ENCODE measurements at places on chromosomes 7 and 10.

GRCh38 chr10:86688398-86688921, 20.1 kb downstream of the LDB3 start:
- DNase-seq = peak; percentile 70
- H3K4me3 ChIP-seq = no peak overlapping the region
- H3K27me3 ChIP-seq = peaks cover 5% of the 10 kb centered on the region
- peaks cover 3% of the 10 kb centered on the region for H3K4me1 ChIP-seq
- H3K27ac ChIP-seq = no peak overlapping the region

- peaks cover 27% of the 10 kb centered on the region for H3K4me1 ChIP-seq
- no peak overlapping the region for H3K4me3 ChIP-seq
- H3K27ac ChIP-seq = no peak overlapping the region
- H3K36me3 ChIP-seq = no peaks in the 10 kb centered on the region
- no peak for DNase-seq
These were observed 249.1 kb upstream of the PITRM1 start for GRCh38 chr10:3421537-3422257.

GRCh38 chr7:54904130-54904529, 114.7 kb upstream of the EGFR start:
- peaks cover 1% of the 10 kb centered on the region for H3K27me3 ChIP-seq
- no peak overlapping the region for H3K27ac ChIP-seq
- H3K4me1 ChIP-seq = no peaks in the 10 kb centered on the region

DNA sequence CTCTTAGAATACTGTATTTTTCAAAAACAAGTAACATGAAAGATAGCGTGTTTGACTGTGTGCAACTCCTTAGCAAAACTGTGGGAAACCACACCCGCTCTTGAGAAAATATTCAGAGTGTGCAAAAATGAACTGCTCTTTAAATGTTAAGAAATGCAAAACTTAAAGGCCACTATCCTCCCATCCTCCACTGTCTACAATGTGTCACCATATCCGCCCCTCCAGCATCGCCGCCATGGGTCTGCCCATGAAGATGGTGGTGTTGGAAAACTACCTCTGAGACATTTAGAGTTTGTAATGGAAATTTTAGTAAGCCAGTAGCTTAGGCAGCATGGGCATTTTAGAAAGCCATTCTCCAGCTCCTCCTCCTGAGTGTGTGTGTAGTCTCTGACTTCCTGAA, 20.1 kb upstream of the NMT2 start:
- no peak overlapping the region for H3K4me3 ChIP-seq
- DNase-seq = no peak
- peaks cover 1% of the 10 kb centered on the region for H3K27me3 ChIP-seq

DNA sequence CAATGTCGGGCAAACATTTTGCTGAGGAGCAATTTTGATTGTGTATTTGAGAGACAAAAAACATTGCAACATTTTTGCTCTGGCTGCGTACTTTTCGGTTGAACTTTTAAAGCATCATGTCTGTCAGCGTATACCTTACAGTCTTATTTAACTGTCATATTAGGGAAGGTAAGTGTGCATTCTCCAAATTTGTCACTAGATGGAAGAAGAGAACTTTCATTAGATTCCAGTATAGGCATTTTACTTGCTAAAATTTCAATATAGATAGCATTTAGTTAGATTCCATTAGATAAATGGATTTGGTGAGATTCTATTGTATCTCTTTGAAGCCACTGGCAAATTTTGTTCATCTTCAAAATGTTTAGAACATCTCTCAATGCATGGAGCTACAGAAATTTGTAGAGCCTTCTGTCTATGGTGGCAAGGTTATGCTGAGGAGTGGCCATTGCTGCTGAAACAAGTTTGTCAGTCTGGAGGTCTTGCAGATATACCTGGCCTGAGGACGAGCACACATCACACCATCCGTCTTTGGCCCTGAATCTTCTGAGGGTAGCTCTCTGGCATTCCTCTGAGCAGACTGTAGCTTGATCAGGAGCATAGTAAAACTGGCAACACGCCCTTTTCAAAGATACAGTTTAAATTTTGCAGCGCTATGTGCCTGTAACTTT, 437.5 kb upstream of the MBL2 start:
- H3K27ac ChIP-seq = no peak overlapping the region
- H3K4me3 ChIP-seq = no peak overlapping the region
- no peaks in the 10 kb centered on the region for H3K4me1 ChIP-seq
- no peaks in the 10 kb centered on the region for H3K36me3 ChIP-seq

- DNase-seq = no peak
- no peaks in the 10 kb centered on the region for H3K4me1 ChIP-seq
- no peak overlapping the region for H3K4me3 ChIP-seq
- H3K27me3 ChIP-seq = no peaks in the 10 kb centered on the region
- no peaks in the 10 kb centered on the region for H3K36me3 ChIP-seq
These were observed 96.2 kb downstream of the NPTX2 start for GRCh38 chr7:98713165-98713810.

- no peak overlapping the region for H3K4me3 ChIP-seq
- H3K27me3 ChIP-seq = no peaks in the 10 kb centered on the region
- H3K4me1 ChIP-seq = peaks cover 34% of the 10 kb centered on the region
These were observed 102.1 kb downstream of the ZRANB1 start for GRCh38 chr10:125043841-125044658.

GRCh38 chr10:133357285-133358161, at the start of gene FUOM:
Gene FUOM, minus strand, starts transcription at chr10:133358019. Its CDS starts 12 bp downstream, at chr10:133358007.
- H3K4me3 ChIP-seq = no peak within 1 kb of the TSS
- DNase-seq = peak; percentile 68
- peaks cover 11% of the 10 kb centered on the region for H3K27me3 ChIP-seq
- H3K27ac ChIP-seq = no peak within 1 kb of the TSS

GRCh38 chr7:128729494-128729893, 9.7 kb upstream of the CALU start:
- H3K36me3 ChIP-seq = peaks cover 18% of the 10 kb centered on the region
- no peak overlapping the region for H3K27ac ChIP-seq
- no peak for DNase-seq
- no peak overlapping the region for H3K4me3 ChIP-seq
- peaks cover 14% of the 10 kb centered on the region for H3K4me1 ChIP-seq

GRCh38 chr10:35613597-35614226, 8.6 kb downstream of the GJD4 start:
- H3K4me1 ChIP-seq = no peaks in the 10 kb centered on the region
- H3K27ac ChIP-seq = no peak overlapping the region
- DNase-seq = no peak

DNA sequence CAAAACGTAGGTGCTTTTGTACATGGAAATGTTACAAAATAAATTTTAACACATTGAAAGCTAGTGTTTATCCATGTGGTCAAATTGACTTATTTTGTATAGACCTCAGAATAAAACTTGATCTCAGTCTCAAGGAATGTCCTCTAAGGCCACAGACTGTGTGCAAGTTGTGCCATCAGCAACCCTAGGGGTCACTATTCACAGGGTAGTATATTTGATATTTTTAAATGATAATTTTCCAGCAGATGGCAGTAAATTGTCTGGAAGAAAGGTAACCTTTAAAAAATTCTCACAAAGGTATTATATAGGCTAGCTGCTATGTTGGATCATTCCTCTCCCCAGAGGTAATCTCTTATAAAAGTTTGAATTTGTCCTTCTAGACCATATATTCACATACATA, 12.9 kb upstream of the SNX10 start:
- DNase-seq = no peak
- no peaks in the 10 kb centered on the region for H3K27me3 ChIP-seq
- no peaks in the 10 kb centered on the region for H3K36me3 ChIP-seq

- H3K27me3 ChIP-seq = peaks cover 9% of the 10 kb centered on the region
- peaks cover 12% of the 10 kb centered on the region for H3K36me3 ChIP-seq
- no peak for DNase-seq
- H3K4me1 ChIP-seq = peaks cover 57% of the 10 kb centered on the region
- H3K27ac ChIP-seq = peak overlapping the region; percentile 81
These were observed 7.3 kb downstream of the TSPAN15 start for GRCh38 chr10:69458430-69459100.

- no peak for DNase-seq
- no peaks in the 10 kb centered on the region for H3K4me1 ChIP-seq
- H3K27ac ChIP-seq = no peak overlapping the region
- H3K27me3 ChIP-seq = no peaks in the 10 kb centered on the region
- H3K4me3 ChIP-seq = no peak overlapping the region
These were observed 249.3 kb upstream of the NEBL start for GRCh38 chr10:21146436-21146789.

DNA sequence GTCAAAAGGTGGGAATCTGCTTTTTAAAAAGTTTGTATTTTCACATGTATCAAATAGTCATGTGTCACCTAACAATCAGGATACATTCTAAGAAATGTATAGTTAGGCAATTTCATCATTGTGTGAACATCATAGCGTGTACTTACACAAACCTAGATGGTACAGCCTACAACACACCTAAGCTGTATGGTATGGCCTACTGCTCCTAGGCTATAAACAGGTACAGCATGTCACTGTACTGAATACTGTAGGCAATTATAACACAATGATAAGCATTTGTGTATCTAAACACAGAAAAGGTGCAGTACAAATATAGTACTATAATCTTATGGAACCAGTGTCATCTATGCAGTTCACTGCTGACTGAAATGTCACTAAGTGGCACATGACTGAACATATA, 17.8 kb downstream of the COA1 start:
- H3K27ac ChIP-seq = no peak overlapping the region
- DNase-seq = no peak
- peaks cover 11% of the 10 kb centered on the region for H3K36me3 ChIP-seq
- no peaks in the 10 kb centered on the region for H3K4me1 ChIP-seq
- H3K27me3 ChIP-seq = no peaks in the 10 kb centered on the region

DNA sequence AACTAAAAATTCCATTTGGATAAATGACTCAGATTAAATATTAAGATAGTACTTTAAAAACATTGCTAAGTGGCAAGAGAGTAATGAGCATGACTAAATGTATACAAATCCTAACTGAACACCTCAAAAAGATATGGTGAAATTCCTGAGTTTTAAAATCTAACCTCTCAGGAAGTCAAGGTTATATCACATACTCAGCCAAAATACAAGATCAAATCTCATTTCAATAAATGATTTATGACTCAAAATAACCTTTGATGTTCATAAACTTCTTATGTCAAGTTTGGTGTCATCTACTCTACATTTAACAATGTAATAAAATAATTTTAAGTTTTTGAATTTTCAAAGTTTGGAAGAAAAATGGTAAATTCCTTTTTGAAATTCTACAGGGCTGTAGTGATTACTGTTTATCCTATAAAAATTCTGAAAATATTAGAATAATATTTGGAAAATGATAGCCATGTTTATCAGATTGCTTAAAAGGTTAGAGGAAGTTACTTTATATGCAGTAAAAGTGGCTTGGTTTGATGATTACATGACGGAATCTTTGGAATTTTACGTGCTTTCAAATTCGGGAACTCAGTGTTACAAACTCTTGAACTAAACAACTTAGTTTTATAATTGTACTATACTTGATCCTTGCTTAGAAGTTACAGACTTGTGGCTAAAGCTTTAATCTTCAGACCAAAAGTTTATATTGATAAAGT, 43.7 kb downstream of the ASZ1 start:
- no peak overlapping the region for H3K27ac ChIP-seq
- H3K4me1 ChIP-seq = no peaks in the 10 kb centered on the region
- H3K4me3 ChIP-seq = no peak overlapping the region
- H3K27me3 ChIP-seq = no peaks in the 10 kb centered on the region
- no peaks in the 10 kb centered on the region for H3K36me3 ChIP-seq

DNA sequence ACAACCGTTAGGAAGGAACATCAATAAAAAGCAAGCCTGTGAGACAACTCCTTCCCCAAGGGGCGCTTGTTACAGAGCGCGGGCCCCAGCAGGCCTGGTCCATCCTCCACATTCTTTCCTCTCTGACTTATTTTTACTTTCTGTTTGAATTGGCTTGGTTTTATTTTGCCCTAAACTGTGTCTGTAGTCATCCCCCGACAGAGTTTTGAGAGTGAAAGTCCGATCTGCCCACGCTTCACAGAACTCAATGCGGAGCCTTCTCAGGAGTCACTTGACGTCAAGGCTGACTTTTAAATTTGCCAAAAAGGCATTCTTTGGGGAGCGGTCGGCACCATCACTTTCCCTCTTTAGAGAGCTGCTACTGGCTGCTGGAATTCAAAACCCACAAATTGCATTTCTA, 150.1 kb upstream of the KLF6 start:
- DNase-seq = no peak
- H3K27me3 ChIP-seq = peaks cover 2% of the 10 kb centered on the region
- peaks cover 7% of the 10 kb centered on the region for H3K36me3 ChIP-seq
- no peak overlapping the region for H3K4me3 ChIP-seq

DNA sequence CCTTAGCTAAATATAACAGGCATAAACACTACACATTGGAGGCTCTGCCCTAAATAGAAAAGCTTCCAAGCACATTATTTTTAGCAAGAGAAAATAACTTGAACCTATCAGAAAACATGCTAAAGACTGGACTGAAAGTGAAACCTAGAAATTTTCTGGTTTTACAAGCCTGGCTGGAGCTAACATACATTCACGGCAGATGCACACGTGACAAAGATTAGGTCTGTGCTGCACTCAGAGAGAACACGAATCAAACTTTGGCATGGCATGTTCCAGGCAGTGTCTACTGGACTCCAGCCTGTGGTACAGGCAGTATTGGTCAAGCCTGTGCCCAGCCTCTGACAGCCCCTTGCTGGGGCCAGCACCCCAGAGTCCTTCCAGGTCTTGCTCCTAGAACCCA, 94.1 kb upstream of the PCBD1 start:
- no peaks in the 10 kb centered on the region for H3K27me3 ChIP-seq
- DNase-seq = no peak
- H3K27ac ChIP-seq = no peak overlapping the region
- no peaks in the 10 kb centered on the region for H3K36me3 ChIP-seq
- H3K4me1 ChIP-seq = no peaks in the 10 kb centered on the region
- H3K4me3 ChIP-seq = no peak overlapping the region

GRCh38 chr7:139658296-139658695, 119.5 kb downstream of the HIPK2 start:
- no peak overlapping the region for H3K27ac ChIP-seq
- no peaks in the 10 kb centered on the region for H3K27me3 ChIP-seq
- H3K4me3 ChIP-seq = no peak overlapping the region
- peaks cover 9% of the 10 kb centered on the region for H3K36me3 ChIP-seq
- DNase-seq = no peak

GRCh38 chr10:87844837-87845623, 18.3 kb downstream of the KLLN start:
- H3K27ac ChIP-seq = no peak overlapping the region
- H3K36me3 ChIP-seq = no peaks in the 10 kb centered on the region
- H3K4me3 ChIP-seq = no peak overlapping the region
- no peaks in the 10 kb centered on the region for H3K27me3 ChIP-seq
- no peak for DNase-seq

GRCh38 chr7:30846378-30846777, 65.3 kb upstream of the AQP1 start:
- H3K4me3 ChIP-seq = no peak overlapping the region
- peaks cover 38% of the 10 kb centered on the region for H3K4me1 ChIP-seq
- no peak for DNase-seq
- no peaks in the 10 kb centered on the region for H3K36me3 ChIP-seq
- H3K27me3 ChIP-seq = peaks cover 3% of the 10 kb centered on the region

DNA sequence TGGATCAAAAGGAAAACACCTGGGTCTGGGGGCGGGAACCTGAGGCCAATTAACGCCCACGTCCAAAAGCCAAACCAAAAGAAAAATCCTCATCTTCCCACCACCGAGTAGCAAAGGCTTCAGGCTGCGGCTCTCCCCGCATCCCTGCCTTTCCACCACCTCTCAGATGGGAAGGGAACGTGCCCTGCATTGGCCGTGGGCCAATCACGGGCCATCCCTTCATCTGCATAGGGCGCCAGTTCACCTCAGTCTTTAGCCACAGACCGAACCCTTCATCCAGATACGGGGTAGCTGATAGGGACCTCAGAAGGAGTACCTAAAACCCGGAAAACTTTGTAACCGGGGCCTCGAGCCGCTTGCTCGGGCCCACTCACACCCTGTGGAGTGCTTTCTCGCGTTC, 626 bp downstream of the PRPF18 start:
- peak overlapping the region; percentile 100 for H3K4me3 ChIP-seq
- DNase-seq = peak; percentile 11
- H3K4me1 ChIP-seq = peaks cover 13% of the 10 kb centered on the region
- H3K36me3 ChIP-seq = no peaks in the 10 kb centered on the region
